Mammary microvascular endothelial cell (primary cell): ENCODE measurements at places on chromosomes 5 and 9. TPM values are rescaled to one million over a fixed set of nuclear protein-coding genes. Genes with fewer than 3 reads are reported as not detected.

Gene THBS4
- total RNA-seq, result not detected in 2 replicates

Gene GHR
- total RNA-seq, result 1.5 and 2.7 TPM in 2 replicates

Gene PCDHB8
- total RNA-seq, result 0.25 TPM in 1 of 2 replicates, not detected in the other

Gene IRX4
- not detected in 2 replicates for total RNA-seq

Gene ADRA1B
- 1.3 and 3.1 TPM in 2 replicates for total RNA-seq

Gene FSD1L
- 1.8 and 1.9 TPM in 2 replicates for total RNA-seq

Gene ENHO
- total RNA-seq, result not detected in 2 replicates

Gene FRMD3
- 12.1 and 18.2 TPM in 2 replicates for total RNA-seq

Gene TSSK1B
- not detected in 2 replicates for total RNA-seq

Gene HEMGN
- total RNA-seq, result not detected in 2 replicates

Gene PIGO
- total RNA-seq, result 9.6 and 9.7 TPM in 2 replicates

Gene SLC22A4
- total RNA-seq, result 10.7 and 12.0 TPM in 2 replicates

Gene COL15A1
- total RNA-seq, result 9.6 and 10.0 TPM in 2 replicates
